Cortex of kidney (tissue), 1 donor: ENCODE measurements at places on chromosomes 6 and 20.

DNA sequence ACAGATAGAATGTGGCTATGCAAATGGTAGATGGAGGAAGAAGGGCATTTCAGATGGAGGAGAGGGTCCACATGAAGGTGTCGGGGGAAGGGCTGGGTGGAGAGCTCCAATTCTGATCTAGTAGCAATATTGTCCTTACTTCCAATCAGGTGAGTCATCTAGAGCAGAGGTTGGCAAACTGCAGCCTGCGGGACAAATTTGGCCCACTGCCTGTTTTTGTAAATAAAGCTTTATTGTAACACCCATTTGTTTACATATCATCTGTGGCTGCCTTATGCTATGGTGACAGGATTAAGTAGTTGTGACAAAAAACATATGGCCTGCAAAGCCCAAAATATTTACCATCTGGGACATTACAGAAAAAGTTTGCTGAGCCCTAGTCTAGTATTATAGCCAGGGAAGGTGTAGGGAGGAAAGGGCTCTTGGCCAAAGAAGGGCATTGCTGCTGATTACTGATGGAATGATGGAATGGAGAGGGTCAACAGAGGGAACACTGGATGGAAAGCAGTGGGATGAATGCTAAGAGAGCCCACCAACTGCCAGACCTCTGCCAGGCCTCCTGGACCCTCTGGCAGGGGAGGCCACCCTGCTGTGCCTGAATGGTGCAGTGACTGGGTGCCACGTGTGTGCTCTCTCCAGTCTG, 79.8 kb downstream of the SLC22A23 start:
- no peak for DNase-seq

DNA sequence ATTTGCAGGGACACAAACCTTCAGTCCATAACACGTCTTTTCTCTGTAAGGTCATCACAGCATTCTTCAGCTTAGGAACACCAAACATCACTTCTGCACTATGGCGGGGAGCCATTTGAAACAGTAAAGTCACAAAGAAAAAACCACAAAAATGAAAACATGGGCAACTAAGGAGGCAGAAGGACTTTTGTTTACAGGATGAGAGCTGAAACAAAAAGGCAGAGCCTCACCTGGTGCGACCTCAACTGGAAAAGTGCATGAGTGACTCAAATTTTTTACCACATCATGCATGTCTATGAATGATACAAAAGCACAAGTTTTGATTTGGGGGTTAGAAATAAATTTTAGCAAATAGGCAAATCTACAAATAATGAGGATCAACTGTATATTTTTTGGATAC, 68.2 kb upstream of the TNFAIP3 start:
- DNase-seq, result no peak

GRCh38 chr20:54355631-54356280, 119.6 kb upstream of the DOK5 start:
- no peak for DNase-seq

DNA sequence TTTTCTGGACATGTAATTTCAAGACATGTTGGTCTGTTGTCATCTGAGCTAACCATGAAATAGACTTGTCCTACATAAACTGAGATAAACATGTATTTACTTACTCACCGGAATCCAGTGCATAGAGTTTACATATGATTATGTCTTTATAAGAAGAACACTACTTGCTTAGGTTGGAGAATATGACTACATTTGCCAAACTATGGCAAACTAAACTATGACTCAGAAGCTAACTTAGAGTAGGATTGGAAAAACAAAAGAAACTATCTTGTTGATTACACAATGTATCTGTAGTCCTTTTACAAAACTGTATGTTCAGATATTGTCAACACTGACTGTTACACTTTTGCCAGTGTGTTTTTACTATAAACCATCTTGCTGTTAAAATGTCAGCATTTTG, 113.3 kb downstream of the CRYBG1 start:
- DNase-seq, result no peak

DNA sequence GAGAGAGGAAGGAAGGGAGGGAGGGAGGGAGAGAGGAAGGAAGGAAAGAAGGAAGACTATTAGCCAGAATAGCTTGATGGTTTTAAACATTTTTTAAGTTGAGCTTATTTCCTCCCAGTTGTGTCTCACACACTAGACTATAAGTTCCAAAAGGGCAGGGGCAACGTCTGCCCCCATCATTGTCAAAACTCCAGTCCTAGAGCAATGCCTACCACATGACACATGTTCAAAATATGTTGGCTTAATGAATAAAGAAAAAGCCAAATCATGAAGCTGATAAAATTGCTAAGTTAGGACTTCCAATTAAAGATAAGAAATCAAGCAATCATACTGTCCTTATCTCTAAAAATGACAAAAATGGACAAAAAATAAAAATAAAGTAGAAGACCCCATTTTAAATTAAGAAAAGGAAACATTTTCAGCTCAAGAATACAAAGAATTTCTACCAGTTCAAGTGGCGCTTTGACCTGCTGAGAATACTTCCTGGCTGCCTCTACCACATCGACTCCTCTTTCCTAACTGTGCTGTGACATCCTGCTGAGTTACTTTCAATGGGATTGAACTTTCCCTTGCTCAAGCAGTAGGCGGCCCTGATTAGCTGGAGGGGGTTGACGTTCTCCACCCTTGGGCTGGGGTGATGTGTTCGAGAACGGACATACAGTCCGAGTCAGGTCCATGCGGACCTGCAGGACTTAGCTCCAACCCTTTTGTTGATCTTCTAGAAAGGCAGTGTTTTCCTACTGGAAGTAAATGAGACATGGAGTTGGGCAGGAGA, 283.9 kb upstream of the FOXQ1 start:
- DNase-seq, result no peak

DNA sequence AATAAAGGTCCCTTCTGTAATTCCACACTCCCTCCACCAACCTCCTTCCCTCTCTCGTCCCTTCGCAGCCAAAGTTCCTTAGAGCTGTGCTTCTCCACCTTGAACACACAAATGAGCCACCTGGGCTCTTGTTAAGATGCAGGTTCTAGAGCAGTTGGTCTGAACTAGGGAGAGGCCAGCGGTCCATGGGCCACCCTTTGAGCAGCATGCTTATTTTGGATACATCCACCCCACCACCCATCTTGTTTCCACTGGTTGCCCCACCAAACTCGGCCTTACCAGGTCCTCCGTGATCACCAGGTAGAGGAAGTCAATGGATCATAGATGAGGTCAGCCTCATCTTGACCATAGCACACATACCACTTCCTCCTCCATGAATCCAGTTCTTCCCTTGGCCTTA, 7.3 kb upstream of the BPIFA2 start:
- no peak for DNase-seq

DNA sequence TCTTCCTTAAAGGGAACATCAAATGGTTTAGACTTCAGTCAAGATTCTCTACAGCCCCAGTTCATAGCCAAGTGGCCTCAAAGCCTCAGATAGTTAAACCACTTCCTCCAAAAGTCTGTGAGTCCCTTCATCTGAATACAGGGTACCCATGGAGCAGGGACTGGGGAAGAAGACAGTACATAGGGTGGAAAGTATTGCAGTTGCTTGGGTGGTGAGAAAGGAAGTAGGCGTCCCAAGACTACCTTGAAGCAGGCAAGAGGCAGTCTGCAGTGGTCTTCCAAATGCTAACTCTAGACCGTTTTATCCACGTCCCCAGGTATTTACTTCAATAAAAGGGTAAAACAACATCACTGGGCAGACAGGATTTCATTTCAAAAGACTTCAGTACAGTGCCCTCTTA, 2.0 kb downstream of the FYN start:
- no peak for DNase-seq

- no peak for DNase-seq
These were observed 315.1 kb downstream of the UBE3D start for GRCh38 chr6:82750556-82750955.

DNA sequence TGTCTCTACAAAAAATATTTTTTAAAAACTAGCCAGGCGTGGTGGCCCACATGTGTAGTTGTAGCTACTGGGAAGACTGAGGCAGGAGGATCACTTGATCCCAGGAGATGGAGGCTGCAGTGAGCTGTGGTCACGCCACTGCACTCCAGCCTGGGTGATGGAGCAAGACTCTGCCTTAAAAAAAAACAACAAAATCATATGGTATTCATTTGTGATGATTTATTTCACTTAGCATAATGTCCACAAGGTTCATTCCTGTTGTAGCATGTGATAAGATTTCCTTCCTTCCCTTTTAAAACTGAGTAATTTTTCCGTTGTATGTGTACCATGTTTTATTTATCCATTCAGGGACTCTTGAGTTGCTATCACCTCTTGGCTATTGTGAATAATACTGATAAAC, 26.2 kb downstream of the TMEM170B start:
- DNase-seq, result no peak

GRCh38 chr6:139030228-139030963, 1.9 kb downstream of the ABRACL start:
- no peak for DNase-seq

GRCh38 chr20:62217913-62218773, 1.9 kb downstream of the HRH3 start:
- DNase-seq, result no peak

DNA sequence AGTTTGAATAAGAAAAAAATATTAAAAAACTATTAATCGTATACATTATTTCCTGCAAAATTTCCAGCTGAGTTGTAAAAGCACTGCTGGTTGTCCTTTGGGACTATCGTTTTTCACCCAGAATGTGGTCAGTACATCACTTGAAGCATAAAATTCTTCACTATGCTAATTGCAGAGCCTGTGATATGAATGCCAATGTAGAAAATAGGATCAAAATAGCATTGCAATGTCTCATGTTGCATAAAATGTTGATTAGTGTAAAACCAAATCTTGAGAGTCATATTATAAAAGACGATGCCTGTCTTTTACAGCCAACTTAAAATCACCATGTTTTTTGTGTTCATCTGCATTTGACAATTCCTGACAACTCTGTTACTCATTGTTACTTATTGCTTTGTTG, 207.7 kb downstream of the MMUT start:
- no peak for DNase-seq

DNA sequence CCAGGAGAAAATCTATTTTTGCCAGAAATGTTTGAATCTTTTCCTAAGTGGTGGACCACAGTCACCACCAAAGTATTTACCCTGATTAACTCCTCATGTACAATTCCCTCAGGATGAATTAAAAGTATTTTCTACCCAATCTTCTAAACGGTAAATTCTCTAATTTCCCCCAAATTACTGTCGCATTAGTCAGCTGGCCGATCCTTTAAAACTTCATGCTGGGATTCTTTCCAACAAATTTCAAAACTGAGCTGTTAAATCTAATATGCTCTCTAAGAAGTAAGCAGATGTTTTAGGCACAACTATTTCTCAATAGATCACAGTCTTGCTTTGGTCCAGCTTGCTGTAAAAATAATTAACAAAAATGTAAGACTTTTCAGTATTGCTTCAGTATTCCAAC, 447.2 kb downstream of the FRK start:
- no peak for DNase-seq

DNA sequence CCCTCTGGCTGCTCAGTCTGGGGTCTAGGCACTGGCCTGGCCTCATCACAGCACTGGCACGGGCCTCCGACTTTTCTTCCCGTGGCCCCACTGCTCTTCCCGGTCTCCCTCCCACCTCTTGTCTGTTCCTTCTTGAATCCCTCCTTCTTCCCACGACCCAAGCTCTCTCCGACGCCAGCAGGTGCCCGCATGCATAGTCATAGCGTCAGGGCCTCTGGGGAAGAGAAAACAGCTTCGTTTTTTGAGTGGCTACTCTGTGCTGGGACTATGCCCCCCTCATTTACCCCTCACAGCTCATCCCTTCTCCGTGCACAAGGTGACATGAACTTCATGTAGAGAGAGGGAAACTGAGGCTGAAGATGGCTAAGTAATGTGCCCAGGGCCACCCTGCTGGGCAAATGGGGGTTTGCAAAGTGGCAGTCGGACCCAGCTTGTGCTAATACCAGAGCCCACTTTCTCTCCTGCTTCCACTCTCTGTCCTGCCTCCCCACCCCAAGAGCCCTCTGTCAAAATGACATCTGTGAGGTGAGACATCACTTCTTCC, 59.2 kb downstream of the SYNJ2 start:
- DNase-seq, result no peak

GRCh38 chr20:53208110-53208832, 236.1 kb downstream of the TSHZ2 start:
- no peak for DNase-seq

DNA sequence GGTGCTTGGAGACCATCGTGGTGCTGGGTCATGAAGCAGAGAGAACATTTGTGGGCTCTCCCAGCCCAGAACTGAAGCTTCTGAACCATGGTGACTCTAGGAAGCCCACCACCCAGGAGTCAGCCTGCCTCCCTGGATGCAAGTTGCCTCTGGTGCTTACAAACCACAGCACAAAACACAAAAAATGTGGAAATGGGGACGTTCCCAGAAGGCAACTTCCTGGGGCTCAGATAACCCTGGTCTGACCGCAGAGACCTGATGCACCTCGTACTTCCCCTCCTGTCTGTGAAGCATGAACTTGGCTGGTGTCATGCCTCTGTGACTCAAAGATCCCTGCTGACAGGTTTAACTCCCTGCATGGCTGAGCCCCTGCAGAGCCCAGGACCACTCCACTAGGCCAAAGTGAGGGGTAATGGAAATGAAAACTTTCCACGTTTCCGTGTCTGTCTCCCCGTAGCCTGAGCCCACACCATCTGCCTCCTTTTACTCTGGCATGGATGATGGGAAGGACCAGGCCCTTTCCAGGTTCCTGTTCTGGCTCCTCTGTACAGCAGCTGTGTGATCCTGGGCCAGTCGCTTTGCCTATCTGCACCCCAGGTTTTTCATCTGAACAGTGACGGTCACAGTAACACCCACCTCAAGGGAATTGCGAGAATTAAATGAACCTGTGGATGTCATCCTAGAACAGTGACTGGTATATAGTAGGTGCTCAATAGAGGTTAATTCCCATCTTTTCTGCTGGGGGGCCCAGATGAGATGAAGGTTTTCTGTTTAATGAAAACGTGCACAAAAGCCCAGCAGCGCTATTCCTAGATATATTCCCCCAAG, 57.7 kb downstream of the PPP1R16B start:
- DNase-seq, result no peak

DNA sequence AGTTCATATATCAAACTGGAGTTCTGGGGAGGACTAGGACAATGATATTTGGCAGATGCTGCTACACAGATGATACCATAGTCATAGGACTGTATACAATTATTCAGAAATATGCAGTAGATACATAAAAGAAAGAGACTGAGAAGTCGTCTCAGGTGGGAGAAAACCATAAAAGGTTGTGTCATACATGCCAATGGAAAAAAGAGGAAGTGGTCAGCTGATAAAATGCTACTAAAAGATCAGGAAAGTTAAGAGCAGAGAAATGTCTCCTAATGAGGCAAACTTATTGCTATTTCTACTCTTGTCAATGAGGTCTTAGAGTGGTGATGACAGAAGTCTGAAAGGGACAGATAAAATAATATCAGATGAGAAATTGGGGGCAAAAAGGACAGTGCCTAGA, 407.6 kb downstream of the COL12A1 start:
- no peak for DNase-seq
